ENCODE measurements at places on chromosomes 2 and 18.

- DNase-seq: no peak
Measured at GRCh38 chr2:20530520-20530919, 83.6 kb downstream of the RHOB start.

DNA sequence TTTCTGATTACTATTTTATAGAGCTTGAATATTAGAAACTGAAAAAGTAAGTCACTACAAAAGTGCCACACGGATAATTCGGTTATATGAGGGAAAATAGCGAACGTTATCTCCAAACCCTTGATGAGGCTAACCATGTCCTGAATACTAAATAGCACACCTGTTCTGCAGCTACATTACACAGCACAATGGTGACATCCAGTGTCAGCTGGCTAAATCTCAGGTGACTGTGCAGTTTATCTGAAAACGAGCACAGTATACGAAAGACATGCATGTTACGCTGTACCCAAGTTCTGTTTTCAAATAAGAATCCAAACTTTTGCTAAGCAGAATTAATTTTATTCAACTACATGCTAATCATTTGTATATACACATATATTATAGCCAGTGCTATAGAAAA, 9.0 kb downstream of the CCDC68 start:
- DNase-seq: no peak

DNA sequence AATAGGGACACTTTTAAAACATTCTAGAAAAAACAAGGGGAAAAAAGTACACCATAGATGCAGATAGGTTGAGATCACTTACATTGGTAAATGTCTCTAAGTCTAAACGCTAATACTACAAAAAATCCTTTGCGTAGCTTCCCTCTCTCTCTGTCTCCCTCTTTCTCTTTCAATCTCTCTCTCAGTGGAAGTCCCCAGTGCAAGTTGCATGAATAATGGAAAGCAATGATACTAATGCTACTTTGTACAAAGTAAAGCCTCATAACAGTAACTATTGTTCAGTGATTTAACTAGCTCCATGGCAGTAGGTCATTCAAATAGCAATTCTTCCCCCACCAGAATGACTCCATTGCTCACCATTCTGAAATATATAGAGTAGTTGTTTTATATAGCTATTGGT, 12.8 kb downstream of the MEIS1 start:
- no peak for DNase-seq

DNA sequence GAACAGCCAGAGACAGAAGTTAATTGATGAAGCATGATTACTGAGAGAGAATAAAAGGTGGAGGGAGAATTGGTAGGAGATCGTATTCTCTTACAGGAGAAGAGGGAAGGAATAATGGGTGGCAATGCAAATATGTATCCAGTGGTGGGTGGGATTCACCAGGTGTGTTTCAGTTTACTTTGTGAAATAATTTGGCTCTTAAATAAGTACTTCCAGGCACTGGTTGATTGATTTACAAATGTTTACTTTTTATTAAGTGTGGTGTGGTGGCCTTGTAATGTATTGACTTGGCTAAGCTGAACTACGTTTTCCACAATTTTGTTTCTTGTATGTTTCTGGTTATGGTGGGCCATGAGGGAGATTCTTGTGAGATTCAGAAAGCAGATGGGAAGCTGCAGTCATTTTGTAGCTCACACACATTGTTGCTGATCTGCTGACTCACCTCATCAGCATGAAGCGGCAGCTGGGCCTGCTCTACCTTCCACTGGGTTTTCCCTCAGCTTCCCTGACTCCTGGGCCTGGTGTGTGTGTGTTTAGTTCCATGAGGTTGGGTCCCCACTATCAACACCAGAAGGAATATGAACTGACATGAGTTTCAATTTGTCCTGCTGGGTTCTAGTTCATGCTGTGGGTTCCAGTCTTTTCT, 32.6 kb downstream of the MYL12B start:
- no peak for DNase-seq

- DNase-seq: no peak
Measured at GRCh38 chr2:168185583-168186274, 61.7 kb downstream of the STK39 start.

DNA sequence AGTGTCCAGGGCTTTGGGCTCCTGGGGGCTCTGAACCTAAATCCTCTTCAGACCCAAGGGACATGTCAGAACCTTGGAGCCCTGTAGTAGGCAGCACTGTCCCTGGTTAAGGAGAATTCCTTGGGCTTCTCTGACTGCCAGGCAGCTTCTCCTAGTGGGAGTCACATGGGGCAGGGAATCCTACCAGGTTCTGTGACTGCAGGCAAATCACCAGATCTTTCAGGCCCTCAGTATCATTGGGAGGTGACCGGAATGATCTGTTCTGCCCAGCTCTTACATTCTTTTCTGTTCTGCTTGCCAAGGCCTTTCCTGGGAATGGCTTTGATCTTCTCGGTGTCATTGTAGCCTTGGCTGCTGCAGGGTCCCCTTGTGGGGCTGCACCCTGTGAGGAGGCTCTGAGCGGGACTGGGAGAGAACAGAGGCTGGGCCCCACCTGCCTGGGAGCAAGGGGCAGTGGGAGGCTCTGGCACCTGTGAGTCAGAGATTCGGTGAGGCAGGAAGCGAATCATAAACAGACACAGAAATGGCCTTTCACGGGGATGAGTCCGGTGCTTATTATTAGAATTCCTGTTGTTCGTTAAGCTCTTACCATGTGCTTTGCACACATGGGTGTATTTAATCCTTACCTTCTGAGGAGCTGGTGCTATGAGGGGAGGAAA, 14.1 kb downstream of the CEP68 start:
- no peak for DNase-seq

- no peak for DNase-seq
Measured at GRCh38 chr2:167718560-167718959, 528.8 kb downstream of the STK39 start.

DNA sequence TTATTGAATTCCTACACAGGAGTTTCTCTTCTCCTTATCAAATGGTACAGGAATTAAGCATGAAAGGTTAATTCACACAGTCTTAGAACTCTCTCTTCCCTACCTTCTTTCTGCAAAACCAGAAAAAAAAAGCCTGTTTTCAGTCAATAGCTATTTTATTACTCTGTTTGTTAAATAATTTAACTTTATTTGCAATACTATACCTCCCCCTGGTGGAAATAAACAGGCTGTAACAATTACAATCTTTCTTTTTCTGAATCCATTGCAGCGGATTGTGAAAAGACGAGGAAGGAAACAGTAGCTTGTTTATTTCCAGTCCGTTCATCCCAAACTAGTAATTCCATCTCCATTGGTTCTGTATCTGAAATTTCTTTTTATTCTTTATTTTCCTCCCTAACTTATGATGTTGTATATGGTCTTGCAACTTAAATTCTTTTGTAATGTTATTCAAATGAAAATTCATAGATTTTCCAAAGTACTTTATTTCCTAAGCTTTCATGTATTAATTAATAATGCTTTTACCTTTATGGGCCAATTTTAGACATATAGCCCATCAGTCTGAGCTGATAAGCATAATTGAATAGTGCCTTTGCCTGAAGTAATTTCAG, 165.2 kb downstream of the SH3BP4 start:
- DNase-seq: no peak

- DNase-seq: no peak
Measured at GRCh38 chr18:48228301-48228715, 180.9 kb downstream of the ZBTB7C start.

DNA sequence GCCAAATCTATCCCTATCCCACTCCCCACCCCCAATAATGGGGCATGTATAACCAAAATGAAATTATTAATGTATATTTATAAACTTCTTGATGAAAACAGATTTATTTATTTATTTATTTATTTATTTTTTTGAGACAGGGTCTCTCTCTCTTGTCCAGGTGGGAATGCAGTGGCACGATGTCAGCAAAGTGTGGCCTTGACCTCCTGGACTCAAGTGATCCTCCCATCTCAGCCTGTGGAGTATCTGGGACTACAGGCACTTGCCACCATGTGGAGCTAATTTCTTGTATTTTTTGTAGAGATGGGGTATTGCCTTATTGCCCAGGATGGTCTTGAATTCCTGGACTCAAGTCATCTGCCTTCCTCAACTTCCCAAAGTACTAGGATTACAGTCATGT, 28.0 kb upstream of the HNRNPA3 start:
- no peak for DNase-seq

DNA sequence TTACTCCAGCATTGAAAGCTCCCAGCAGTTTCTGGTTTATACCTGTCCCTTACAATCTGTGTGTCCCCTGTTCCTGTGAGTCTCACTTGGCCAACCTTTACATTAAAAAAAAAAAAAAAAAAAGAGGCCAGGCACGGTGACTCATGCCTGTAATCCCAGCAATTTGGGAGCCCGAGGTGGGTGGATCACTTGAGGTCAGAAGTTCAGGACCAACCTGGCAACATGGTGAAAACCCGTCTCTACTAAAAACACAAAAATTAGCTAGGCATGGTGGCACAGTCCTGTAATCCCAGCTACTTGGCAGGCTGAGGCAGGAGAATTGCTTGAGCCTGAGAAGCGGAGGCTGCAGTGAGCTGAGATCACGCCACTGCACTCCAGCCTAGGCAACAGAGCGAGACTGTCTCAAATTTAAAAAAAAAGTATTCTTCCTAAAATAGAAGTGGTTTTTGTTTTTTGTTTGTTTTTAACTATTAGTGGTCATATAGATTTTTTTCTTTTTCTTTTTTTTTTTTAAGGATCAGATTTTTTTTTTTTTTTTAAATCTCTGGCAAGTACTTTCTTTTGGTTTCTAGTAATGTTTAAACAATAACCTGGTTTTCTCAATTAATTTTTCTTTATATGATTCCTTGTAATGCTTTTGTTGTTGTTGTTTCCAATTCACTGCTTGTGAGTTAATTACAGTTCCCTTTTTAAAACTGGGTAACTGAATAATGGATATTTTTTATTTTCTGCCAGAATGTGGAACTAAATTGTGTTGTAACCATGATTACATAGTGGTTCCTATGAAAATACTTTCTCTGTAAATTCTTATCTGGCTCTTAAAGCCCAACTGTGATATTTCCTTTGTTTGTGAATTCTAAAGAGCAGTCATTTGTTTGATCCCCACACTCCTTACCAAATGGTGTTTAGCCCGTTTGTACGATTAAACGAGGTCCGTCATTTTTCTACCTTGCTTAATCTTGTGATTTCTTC, 116.8 kb downstream of the CTAGE1 start:
- no peak for DNase-seq

DNA sequence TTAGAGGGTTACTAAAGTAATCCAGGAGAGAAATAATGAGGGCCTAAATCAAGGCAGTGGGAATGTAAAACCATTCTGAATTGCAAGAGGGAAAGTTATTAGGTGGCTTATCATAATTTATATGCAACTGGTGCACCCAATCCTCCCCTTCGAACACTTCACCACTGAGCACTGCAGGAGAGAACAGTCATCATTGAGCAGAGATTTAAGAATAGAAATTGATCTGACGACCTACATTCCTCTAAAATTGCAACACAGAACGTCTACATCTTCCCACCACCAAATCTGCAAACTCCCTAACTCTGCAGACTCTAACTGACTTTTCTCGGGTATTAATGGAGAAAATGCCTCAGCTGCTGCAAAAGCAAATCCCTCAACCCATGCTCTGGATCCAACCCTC, 138.5 kb upstream of the CDH20 start:
- no peak for DNase-seq

- no peak for DNase-seq
Measured at GRCh38 chr2:222690564-222691200, 19.2 kb downstream of the MOGAT1 start.

DNA sequence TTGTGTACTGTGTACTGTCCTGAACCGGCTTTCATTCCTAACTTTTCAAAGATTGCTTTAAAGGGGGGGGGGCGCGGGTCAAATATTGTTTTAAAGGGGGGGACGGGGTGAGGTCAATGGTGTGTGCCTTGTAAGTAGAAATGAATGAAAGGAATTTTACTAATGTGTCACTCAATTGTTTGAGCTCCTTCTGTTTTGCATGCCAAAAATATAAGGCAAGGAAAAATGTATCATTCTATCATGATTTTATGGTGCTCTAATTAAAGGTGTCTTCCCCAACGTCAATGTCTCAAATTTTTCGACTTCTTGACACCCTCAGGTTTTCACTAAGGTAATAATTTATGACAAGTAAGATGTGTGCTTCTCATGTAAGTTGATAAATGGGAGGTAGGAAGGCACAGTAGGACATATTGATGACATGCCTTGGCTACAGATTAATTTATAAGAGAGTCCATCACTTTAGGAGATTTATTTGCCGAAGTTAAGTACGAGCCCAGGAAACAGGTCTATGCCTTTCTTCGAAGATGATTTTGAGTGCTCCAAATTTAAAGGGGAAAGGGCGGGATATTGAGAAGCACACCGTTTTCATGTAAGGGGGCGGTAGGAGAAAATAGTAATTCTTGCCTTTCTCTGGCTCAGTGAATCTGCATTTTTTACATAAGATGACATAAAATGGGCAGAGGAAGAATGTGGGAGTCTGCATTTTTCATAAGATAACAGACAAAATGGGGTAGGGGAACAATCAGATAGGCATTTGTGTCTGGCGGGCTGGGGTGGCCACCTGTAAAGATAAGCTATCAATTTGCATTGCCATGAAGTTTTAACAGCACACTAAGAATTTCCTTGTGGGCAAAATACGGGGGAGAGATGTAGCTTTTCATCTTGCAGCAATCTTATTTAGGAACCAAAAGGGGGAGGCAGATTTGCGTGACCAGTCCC, 1.2 kb upstream of the TRAPPC8 start:
- no peak for DNase-seq

DNA sequence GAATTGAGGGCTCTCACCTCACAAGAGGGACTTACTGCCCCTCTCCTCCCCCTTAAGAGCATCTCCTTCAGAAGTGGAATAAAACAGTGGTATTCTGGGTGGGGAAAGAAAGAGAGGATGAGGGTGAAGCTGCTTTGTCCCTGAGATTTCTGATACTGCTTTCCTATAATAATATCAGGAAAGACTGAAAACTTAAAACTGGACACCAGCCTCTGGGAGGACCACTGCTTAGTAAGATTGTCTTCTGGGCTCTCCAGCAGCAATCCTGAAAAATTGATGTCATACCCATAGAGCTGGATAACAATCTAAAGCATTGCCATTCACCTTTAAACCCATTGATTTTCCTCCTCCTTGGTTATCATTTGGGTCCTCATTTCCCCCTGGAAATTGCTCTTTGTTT, 4.7 kb upstream of the HOXD4 start:
- no peak for DNase-seq

GRCh38 chr2:67322353-67323001, 74.7 kb upstream of the ETAA1 start:
- DNase-seq: no peak

- DNase-seq: no peak
Measured at GRCh38 chr2:116820986-116821385, 993.5 kb upstream of the DDX18 start.

DNA sequence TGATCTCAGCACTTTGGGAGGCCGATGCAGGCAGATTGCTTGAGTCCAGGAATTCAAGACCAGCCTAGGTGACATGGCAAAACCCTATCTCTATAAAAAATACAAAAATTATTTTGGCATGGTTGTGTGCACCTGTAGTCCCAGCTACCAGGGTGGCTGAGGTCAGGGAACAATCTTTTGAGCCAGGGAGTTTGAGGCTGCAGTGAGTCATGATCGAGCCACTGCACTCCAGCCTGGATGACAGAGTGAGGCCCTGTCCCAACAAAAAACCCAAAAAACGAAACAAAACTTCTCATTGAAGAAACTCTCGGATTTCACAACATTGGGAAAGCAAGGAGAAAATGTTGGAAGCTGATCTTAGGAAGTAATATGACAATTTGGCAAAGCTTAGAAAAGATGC, 317.3 kb upstream of the MGAT5 start:
- no peak for DNase-seq
